MM.1S (cell line): ENCODE measurements at places on chromosomes 3 and 15.

DNA sequence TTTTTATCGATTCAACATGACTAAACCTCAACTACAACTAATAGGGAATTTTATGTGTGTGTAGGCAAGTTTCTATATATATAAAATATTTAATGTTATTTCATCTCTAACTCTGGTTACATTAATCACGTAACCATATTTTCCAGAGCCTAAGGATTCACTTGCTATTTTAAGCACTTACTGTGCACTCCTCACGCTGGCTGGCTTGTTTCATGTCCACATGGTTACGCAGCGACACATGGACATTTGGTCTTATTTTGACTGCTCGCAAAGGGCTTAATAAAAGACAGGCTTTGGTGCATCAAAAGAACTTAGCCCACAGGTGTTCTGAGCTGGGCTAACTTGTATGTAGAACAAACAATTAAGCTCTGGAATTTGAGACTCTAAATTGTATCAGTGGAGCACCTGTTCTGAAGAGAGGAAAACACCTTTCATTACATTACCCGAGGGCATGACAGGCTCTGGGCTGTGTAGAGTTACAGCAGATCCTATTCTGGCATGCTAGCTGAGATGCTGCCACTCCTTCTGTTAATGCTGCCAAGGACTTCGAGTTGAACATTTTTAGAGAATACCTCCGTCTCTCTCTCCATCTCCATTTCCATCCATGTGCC is 130.0 kb upstream of the NR2F2 start:
- no peak for DNase-seq

DNA sequence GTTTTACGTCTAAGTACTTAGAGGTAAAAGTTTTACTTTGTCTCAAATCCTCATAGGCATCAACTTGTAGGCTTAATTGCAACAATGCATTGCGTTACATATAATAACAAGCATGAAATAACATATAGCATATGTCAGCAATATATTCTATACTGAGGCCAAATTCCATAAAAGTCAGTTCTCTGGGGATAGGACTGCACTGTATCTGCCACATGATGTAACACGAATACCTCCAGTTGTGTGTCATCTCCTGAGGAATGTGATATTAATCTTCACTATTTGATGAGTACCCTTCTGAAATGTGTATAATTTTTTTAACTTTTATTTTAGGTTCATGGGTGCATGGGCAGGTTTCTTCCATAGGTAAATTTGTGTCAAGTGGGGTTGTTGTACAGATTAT is 126.4 kb downstream of the IMPG2 start:
- DNase-seq, result no peak

DNA sequence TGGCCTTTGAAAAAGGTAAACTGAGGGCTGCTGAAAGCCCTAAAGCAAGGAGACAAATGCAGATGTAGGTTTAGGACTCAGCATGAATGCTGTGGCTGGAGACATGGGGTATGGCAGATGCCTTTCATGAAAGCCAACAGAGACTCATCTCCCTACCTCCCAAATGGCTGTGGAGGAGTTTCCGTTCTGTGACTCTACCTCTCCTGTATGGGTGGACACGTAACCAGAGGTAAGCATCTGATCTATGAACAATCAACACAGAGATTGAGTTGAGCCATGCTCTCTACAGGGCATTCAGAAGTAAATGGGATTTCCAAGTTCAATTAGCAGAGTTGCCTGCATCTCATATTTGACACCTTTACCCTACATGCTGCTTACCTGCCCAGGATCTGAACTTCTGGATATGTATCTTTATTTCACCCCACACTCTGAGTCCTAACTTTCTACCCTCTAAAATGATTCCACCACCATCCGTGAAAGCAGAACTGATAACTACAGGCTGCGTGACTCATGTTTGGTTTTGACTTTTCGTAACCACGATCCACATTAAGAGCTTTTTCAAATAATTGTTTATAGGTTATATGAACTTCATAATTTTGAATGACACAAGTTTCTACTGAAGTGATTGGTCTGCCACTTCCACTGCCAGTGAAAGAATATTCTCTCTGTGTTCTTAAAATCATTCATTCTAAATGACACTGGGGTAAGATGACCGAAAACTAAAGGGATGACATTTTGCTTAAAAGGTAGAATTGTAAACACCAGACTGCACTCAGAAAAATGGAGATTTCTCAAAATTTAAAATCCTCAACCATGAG is 1058.7 kb downstream of the FHIT start:
- DNase-seq, result no peak

GRCh38 chr15:78105476-78106241 is 13.3 kb downstream of the SH2D7 start:
- DNase-seq, result no peak
